ENCODE measurements at places on chromosomes 12 and 14. TPM values are rescaled to one million over a fixed set of nuclear protein-coding genes. Genes with fewer than 3 reads are reported as not detected.

GRCh38 chr12:53976172-53976822, 1.5 kb upstream of the HOTAIR start:
- peaks cover 19% of the 10 kb centered on the region for H3K4me1 ChIP-seq
- no peak overlapping the region for H3K27ac ChIP-seq
- H3K4me3 ChIP-seq = no peak overlapping the region
- H3K27me3 ChIP-seq = peaks cover 34% of the 10 kb centered on the region
- no peak for DNase-seq

DNA sequence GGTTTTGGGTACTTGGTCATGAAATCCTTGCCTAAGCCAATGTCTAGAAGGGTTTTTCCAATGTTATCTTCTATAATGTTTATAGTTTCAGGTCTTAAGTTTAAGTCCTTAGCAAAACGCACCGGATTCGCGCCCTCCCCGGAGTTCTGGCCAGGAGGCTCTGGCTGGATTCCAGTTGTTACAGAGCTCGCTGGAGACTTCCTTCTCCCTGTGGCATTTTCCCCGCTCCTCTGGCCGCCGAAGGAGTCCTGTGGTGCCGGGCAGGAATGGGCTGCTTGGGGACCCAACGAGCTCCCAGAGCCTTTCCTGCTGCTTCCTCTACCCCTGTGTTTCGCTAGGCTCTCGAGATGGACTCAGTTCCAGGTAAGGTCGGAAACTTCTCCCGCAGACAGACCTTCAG, 335.9 kb downstream of the AEBP2 start:
- no peak overlapping the region for H3K4me3 ChIP-seq
- H3K4me1 ChIP-seq = no peaks in the 10 kb centered on the region
- no peak overlapping the region for H3K27ac ChIP-seq
- H3K36me3 ChIP-seq = no peaks in the 10 kb centered on the region

- H3K4me3 ChIP-seq = no peak overlapping the region
- DNase-seq = no peak
- no peaks in the 10 kb centered on the region for H3K36me3 ChIP-seq
- H3K27ac ChIP-seq = no peak overlapping the region
- peaks cover 4% of the 10 kb centered on the region for H3K4me1 ChIP-seq
Observed at GRCh38 chr14:103258211-103258610, 75.8 kb upstream of the EIF5 start.

- no peak overlapping the region for H3K27ac ChIP-seq
- H3K4me3 ChIP-seq = no peak overlapping the region
- H3K4me1 ChIP-seq = peaks cover 16% of the 10 kb centered on the region
- H3K27me3 ChIP-seq = no peaks in the 10 kb centered on the region
Observed at GRCh38 chr12:96424601-96425000, 24.4 kb upstream of the CDK17 start.

DNA sequence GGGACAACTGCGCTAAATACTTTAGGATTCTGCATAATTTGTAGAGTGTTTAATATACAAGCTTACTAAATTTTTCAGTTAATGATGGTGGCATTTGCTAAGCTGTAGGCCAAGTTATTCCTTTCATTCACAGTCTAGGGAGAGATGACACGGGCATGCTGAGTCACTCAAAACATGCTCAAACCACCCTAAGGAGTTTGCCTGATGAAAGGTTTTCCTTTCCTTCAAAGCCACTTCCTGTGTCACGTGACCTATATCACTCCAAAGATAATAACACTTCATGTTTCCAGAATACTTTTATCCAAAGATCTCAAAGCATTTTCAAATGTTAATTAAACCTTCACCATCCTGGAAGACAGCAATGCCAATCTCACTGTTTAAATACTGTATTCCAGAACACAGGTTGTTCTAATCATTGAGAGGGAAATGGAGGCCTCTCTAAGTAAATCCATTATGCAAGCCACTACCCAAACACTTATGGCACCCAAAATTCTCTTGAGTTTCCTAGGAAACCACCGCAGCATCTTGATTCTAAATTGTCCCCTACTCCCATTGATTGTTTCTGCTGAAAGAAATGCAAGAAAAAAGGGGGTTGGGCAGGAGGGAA, 207.0 kb upstream of the CDKN3 start:
- no peaks in the 10 kb centered on the region for H3K4me1 ChIP-seq
- no peak for DNase-seq
- H3K36me3 ChIP-seq = no peaks in the 10 kb centered on the region

ETFBKMT gene
- 1.4 TPM for total RNA-seq

FGF6 gene
- not detected for total RNA-seq
